ENCODE measurements at places on chromosomes 1 and 21.

- no peak for DNase-seq
Observed at GRCh38 chr1:61442544-61442943, 282.4 kb downstream of the TM2D1 start.

- DNase-seq: peak; percentile 53
Observed at GRCh38 chr1:27394925-27395324, 2.5 kb downstream of the GPR3 start.

- DNase-seq: no peak
Observed at GRCh38 chr1:52667290-52667689, 30.9 kb downstream of the COA7 start.

DNA sequence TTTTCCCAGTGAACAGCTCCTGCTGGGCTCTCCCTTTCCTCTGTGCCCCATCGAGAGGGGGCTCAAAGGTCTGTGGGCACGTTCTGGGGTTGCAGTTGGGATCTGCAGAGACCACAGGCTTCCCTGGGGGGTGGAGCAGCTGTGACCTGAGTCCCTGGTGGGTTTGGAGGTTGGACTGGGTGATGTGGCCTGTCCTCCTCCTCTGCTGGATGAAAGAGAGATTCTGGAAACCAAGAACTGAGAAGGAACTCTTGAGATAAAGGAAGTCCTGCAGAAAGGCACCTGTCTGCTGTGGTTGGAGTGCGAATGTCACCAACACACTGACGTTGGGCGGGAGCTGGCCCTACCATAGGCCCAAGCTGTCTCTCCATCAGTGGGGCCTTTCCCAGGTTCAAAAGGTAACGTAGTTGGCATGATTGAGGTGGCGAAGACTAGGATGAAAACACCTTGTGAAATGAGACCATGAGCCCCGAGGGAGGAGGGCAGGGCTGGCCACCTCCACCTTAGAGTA is 35.8 kb upstream of the ETV3 start:
- DNase-seq: no peak

GRCh38 chr1:39380036-39380435 is 111.4 kb upstream of the BMP8A start:
- no peak for DNase-seq

- DNase-seq: no peak
Observed at GRCh38 chr1:116097626-116098025, 13.6 kb upstream of the MAB21L3 start.

GRCh38 chr21:29196670-29197191 is 66.3 kb downstream of the MAP3K7CL start:
- DNase-seq: no peak

- DNase-seq: peak; percentile 8
Observed at GRCh38 chr1:22275626-22276395, 132.9 kb upstream of the WNT4 start.

Measured in RKO (cell line).